Endothelial cell (in vitro differentiated cells): ENCODE measurements at places on chromosomes 11 and 22.

GRCh38 chr11:55707029-55707428, 45.0 kb downstream of the OR4C6 start:
- no peak overlapping the region for H3K4me3 ChIP-seq
- no peaks in the 10 kb centered on the region for H3K4me1 ChIP-seq
- peaks cover 2% of the 10 kb centered on the region for H3K27me3 ChIP-seq
- no peak overlapping the region for H3K27ac ChIP-seq
- DNase-seq: no peak

- DNase-seq: no peak
- no peak overlapping the region for H3K27ac ChIP-seq
- no peak overlapping the region for H3K4me3 ChIP-seq
Observed at GRCh38 chr11:130582981-130583380, 134.5 kb downstream of the ADAMTS15 start.

GRCh38 chr11:18088966-18089365, 16.9 kb downstream of the SAAL1 start:
- H3K4me1 ChIP-seq: no peaks in the 10 kb centered on the region
- H3K27me3 ChIP-seq: no peaks in the 10 kb centered on the region
- H3K36me3 ChIP-seq: peaks cover 11% of the 10 kb centered on the region
- H3K27ac ChIP-seq: no peak overlapping the region

- no peak for DNase-seq
- H3K4me1 ChIP-seq: no peaks in the 10 kb centered on the region
- no peaks in the 10 kb centered on the region for H3K36me3 ChIP-seq
- H3K4me3 ChIP-seq: no peak overlapping the region
- peaks cover 2% of the 10 kb centered on the region for H3K27me3 ChIP-seq
Observed at GRCh38 chr11:63427971-63428508, 58.5 kb downstream of the SLC22A9 start.

- H3K4me3 ChIP-seq: no peak overlapping the region
- no peak for DNase-seq
- peak overlapping the region; percentile 65 for H3K27ac ChIP-seq
- H3K4me1 ChIP-seq: peaks cover 9% of the 10 kb centered on the region
- peaks cover 1% of the 10 kb centered on the region for H3K27me3 ChIP-seq
Observed at GRCh38 chr11:36062796-36063365, 119.0 kb downstream of the LDLRAD3 start.

- no peaks in the 10 kb centered on the region for H3K4me1 ChIP-seq
- H3K27ac ChIP-seq: no peak overlapping the region
- peaks cover 16% of the 10 kb centered on the region for H3K36me3 ChIP-seq
- no peak for DNase-seq
Observed at GRCh38 chr11:26820739-26821138, 98.9 kb upstream of the SLC5A12 start.

DNA sequence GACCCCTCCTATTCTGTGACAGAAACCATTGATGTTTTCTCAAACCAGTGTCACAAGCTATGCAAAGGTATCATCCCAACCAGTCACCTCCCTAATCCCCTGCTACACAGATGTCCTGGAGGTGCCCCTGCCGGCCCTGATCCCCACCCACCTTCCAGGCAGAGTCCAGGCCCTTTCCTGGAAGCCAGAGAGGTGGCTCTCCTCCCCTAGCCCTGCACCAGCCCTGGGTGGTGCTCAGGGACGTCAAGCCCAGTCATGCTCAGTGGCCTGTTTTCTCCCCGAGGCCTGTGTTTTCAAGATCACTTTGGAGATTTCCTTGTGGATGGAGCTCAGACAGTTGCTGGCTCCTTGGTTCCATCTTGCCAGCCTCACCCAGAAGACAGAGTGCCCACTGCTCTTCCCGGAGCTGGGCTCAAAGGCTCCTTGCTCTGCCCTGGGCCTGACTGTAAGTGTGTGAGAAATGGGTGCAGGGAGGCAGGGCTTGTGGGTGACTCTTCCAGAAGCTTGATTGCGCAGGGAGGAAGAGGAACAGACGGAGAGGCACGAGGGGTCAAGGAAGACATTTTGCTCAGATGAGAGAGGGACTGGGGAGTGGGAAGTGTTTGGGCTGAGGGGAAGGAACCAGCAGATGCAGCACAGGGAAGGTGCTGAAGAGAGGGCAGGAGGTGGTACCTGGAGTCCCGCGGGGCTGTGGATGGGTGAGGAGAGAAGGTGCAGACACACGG, 11.3 kb downstream of the P2RY6 start:
- H3K4me3 ChIP-seq: no peak overlapping the region
- DNase-seq: no peak
- peaks cover 21% of the 10 kb centered on the region for H3K27me3 ChIP-seq
- no peaks in the 10 kb centered on the region for H3K36me3 ChIP-seq

DNA sequence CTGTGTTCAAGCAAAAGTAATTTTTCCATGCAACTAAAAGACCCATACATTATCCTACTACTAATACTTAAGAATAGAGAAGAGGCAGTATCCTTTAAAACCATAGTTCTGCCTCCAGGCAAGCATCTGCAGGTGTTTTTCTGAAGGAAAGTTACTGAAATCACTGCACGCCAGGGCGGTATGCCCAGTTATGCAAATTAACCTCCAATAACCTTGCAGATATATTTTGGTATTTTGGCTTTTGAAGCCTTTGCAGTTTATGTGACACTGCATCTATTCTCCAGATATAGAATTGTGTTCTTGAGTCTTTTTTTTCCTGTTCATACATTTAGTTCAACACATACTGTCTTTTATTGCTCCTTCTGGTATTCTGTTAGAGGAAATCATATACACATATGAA, 346.2 kb upstream of the PDGFD start:
- H3K27ac ChIP-seq: no peak overlapping the region
- H3K36me3 ChIP-seq: no peaks in the 10 kb centered on the region
- H3K4me3 ChIP-seq: no peak overlapping the region
- H3K27me3 ChIP-seq: no peaks in the 10 kb centered on the region
- H3K4me1 ChIP-seq: no peaks in the 10 kb centered on the region
- DNase-seq: no peak

DNA sequence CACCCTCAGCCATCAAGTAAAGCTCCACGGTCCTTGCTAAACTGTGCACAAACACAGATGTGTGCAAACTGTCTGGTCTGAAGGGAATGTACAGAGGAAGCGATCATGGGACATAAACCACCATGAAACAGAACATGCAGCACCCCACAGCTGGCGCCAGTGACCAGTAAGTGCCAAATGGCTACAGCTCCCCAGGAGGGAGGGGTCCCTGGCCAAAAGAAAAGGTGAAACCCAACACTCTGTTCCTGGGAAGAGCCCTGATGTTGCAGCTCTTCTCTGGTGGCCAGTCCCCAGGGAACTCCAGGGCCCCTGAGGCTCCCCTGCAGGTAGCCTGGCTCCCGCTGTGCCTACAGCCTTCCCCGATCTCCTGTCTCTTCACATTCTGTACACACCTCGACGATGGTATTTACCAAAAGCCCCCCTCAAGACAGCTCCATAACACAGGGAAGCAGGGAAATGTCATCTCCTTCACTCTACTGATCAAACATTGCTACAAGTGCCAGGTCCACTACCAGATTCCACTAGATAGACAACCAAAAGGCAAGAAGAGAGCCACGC, 2.9 kb downstream of the DGCR6L start:
- peaks cover 14% of the 10 kb centered on the region for H3K4me1 ChIP-seq
- H3K27me3 ChIP-seq: peaks cover 6% of the 10 kb centered on the region
- no peak for DNase-seq
- H3K36me3 ChIP-seq: no peaks in the 10 kb centered on the region
- H3K4me3 ChIP-seq: no peak overlapping the region

GRCh38 chr11:65833297-65834030, at the start of gene SNX32:
Gene SNX32 (plus strand): TSS chr11:65833963. CDS start chr11:65834066, 103 bp downstream.
- H3K36me3 ChIP-seq: peaks cover 3% of the 10 kb centered on the region
- H3K4me3 ChIP-seq: peak within 1 kb of the TSS; percentile 77
- peaks cover 10% of the 10 kb centered on the region for H3K27me3 ChIP-seq
- peaks cover 4% of the 10 kb centered on the region for H3K4me1 ChIP-seq

- no peak for DNase-seq
- no peak overlapping the region for H3K27ac ChIP-seq
- no peaks in the 10 kb centered on the region for H3K36me3 ChIP-seq
- no peaks in the 10 kb centered on the region for H3K27me3 ChIP-seq
Observed at GRCh38 chr11:120073196-120073595, 64.7 kb downstream of the TRIM29 start.

GRCh38 chr11:126722956-126723664, 277.5 kb downstream of the KIRREL3 start:
- no peaks in the 10 kb centered on the region for H3K27me3 ChIP-seq
- DNase-seq: no peak
- H3K36me3 ChIP-seq: no peaks in the 10 kb centered on the region

DNA sequence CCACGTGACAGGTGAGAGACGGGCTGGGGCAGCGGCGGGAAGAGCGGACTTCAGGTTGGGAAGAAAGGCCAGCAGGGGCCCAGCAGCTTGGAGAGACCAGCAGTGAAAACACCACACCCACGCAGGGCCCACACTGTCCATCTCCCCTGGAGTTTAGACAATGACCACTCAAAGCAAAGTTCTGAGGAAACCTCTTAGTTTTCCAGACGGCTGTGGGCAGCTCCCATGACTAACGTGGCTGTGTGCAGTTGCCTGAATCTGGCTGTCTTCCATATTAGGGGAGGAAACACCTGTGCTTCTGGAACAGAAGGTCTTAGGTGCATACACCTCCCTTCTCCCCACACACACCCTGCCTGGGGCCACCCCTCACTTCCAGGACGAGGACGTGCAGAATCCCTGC, 70.6 kb upstream of the TTLL12 start:
- no peak for DNase-seq
- H3K27me3 ChIP-seq: peaks cover 3% of the 10 kb centered on the region
- H3K4me3 ChIP-seq: peak overlapping the region; percentile 24
- peaks cover 33% of the 10 kb centered on the region for H3K36me3 ChIP-seq
- peaks cover 2% of the 10 kb centered on the region for H3K4me1 ChIP-seq

- no peak for DNase-seq
- no peaks in the 10 kb centered on the region for H3K27me3 ChIP-seq
- no peaks in the 10 kb centered on the region for H3K36me3 ChIP-seq
- H3K4me3 ChIP-seq: no peak overlapping the region
- H3K27ac ChIP-seq: no peak overlapping the region
- no peaks in the 10 kb centered on the region for H3K4me1 ChIP-seq
Observed at GRCh38 chr11:60394666-60395380, 1.4 kb upstream of the MS4A14 start.

DNA sequence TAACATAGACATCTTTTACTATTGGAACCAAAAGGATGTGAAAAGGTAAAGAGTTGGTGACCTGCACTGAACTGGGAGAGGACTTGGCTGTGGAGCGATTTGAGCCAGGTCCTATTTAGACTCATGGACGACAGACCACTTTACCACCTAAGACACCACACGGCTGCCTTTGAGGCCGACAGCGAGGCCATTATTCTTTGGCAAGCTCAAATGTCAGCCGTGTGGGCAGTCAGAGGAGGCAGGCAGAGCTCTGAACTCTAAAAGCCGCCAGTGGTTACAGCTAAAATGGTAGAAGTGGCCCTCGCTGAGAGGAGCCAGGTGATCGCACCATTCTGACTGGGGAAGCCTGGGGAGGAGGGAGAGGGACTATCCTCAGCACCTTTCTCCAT, 50.5 kb downstream of the SCUBE1 start:
- peaks cover 10% of the 10 kb centered on the region for H3K27me3 ChIP-seq
- peaks cover 4% of the 10 kb centered on the region for H3K36me3 ChIP-seq
- no peak overlapping the region for H3K4me3 ChIP-seq

GRCh38 chr22:27489178-27489675, 312.3 kb downstream of the MN1 start:
- H3K27ac ChIP-seq: no peak overlapping the region
- peaks cover 2% of the 10 kb centered on the region for H3K27me3 ChIP-seq
- H3K36me3 ChIP-seq: peaks cover 10% of the 10 kb centered on the region
- DNase-seq: no peak
- no peak overlapping the region for H3K4me3 ChIP-seq

- H3K36me3 ChIP-seq: no peaks in the 10 kb centered on the region
- no peak overlapping the region for H3K4me3 ChIP-seq
- peaks cover 4% of the 10 kb centered on the region for H3K4me1 ChIP-seq
- H3K27me3 ChIP-seq: no peaks in the 10 kb centered on the region
- no peak overlapping the region for H3K27ac ChIP-seq
- peak; percentile 18 for DNase-seq
Observed at GRCh38 chr11:26286472-26287066, 45.4 kb upstream of the ANO3 start.

GRCh38 chr11:45185228-45185729, 38.8 kb downstream of the PRDM11 start:
- peaks cover 14% of the 10 kb centered on the region for H3K36me3 ChIP-seq
- H3K4me3 ChIP-seq: no peak overlapping the region
- no peaks in the 10 kb centered on the region for H3K27me3 ChIP-seq
